ENCODE measurements at places on chromosomes 4 and X.

- DNase-seq: no peak
These were observed 12.2 kb upstream of the EXOSC9 start for GRCh38 chr4:121788896-121789295.

DNA sequence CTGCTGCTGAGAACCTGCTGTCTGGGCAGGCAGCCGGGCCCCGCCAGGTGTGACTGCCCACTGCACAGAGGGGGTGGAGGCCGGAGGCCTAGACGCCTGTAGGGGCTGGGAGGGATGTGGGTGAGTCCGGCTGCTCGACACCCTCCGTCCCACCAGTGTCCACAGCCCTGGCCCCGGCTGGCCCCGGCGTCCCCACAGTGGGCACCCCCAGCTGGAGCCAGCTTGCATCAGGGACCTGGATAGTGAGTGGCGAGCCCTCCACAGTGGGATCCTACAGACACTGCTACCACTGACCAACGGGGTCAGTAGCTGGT, 34.7 kb upstream of the SPON2 start:
- peak; percentile 15 for DNase-seq

GRCh38 chr4:158825433-158826036, 56.7 kb downstream of the FNIP2 start:
- no peak for DNase-seq

DNA sequence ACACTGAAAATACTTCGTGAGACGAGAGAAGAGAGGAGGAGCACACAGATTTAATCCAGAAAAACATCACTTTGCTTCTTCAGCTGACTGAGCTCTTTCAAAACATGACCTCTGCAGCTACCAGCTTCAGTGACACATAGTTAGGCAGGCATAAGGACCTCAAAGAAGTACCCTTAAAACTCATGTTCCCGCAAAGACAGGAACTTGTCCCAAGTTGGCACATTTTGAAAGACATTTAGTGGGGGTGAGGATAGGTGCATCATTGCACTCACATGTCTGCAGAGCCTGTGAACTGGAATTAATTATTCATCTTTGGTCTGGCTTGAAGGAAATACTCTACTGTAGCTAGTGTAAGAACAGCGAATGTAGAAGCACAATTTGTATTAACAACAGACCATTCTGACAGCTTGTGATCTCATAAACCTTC, 221.8 kb downstream of the MGST2 start:
- DNase-seq: no peak

DNA sequence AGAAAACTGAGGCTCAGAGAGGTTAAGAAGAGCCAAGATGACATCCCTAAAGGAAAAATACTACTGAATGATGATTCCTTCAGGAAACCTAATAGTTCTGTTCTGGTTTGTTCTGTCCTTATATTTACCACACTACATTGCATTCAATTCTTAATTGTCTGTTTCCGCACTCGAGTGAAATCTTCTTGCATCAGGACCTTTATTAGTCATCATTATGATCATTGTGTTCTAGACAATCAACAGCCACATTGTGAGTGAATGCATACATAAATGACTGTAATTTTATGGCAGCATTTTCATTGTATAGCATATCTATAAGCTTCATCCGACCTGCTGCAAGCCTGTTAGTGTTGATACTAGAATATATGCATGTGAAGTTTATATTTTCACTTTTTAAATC, 156.7 kb upstream of the FAM241A start:
- DNase-seq: no peak

DNA sequence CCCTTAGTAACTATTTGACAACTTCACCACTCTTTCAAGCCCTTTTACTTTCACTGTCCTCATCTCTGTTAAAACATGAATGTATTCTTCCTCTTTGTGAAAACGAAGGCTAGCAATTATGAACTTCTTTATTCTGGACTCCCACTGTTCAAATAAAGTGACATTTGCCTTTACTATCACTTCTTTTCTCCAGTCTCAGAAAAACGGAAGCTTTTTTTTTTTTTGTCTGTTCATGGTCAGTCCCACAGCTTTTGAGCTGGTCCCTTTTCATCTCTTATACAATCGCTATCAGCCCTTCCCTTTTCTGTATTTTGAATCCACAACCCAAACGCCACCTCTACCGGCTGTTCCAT, 327.7 kb downstream of the DKK2 start:
- DNase-seq: no peak

GRCh38 chr4:148795156-148795864, 353.1 kb upstream of the NR3C2 start:
- no peak for DNase-seq

DNA sequence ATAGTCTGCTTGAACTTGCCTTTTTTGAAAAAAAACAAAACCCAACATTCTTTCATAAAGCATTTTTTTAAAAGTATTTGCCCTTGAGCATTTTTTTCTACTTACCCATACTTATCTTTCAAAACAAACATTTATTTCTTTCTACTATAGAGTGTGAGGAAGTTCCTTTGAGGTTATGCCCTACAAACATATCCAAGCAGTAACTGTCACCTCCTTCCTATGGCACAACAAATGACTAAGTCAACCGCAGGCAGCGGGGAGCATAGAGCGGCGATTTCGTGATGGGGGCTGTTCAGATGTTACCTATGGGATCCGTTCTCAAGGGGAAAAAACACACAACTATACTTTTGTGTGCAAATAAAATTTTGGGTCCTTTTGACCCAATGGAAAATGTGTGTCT, 19.4 kb downstream of the SPRY1 start:
- DNase-seq: peak; percentile 59

DNA sequence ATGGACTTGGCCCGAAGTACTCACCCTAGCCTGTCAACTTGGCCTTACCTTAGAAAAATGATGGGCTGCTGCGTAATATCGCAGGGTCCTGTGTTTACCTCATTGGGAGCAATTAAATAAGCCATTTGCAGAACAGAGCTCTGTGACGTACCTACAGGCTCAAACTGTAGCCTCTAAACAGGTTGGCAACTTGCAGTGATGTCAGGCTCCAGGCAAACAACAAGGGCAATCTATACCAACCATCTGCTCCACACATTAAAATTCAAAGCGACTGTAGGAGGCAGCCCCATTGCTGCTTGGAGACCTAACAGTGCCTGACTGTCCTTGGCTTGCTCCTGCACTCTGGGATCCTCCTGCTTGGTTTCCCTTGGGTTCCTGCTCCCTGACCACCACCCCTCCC, 17.2 kb downstream of the VGLL1 start:
- DNase-seq: no peak

- DNase-seq: no peak
These were observed 34.7 kb upstream of the PLAC1 start for GRCh38 chrX:134692990-134693389.

DNA sequence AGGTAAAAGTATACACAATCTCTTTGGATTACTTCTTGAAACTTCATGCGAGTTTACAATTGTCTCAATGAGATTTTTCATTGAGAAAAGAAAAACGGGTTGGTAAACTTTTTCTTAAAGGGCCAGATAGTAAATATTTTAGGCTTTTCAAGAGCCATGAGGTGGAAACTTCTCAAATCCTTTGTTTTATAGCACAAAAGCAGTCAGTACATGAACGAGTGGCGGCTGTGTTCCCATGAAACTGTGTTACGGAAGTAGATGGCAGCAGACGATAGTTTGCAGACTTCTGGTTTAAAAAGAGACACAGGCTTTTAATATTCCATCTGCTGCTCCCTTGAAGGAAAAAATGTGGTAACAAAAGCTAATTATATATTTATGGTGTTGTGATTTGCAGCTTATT, 332.0 kb downstream of the TENM3 start:
- no peak for DNase-seq

GRCh38 chr4:8129136-8129535, 29.5 kb downstream of the ABLIM2 start:
- no peak for DNase-seq

DNA sequence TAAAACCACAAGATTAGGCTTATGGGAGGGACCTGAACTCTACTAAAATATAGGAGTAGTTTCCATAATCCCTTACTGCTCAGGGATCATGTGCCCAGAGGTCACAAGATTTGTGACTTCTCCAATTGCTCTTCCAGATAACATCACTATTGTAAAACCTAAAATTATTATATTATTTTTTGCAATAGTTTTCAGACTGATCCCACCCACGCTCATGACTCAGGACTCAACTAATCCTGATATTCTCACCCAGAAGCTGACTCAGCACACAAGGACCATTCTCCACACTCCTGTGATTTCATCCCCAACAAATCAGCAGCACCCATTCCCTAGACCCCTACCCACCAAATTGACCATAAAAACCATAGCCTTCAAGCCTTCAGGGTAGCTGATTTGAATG, 24.0 kb upstream of the RPL34 start:
- DNase-seq: no peak

DNA sequence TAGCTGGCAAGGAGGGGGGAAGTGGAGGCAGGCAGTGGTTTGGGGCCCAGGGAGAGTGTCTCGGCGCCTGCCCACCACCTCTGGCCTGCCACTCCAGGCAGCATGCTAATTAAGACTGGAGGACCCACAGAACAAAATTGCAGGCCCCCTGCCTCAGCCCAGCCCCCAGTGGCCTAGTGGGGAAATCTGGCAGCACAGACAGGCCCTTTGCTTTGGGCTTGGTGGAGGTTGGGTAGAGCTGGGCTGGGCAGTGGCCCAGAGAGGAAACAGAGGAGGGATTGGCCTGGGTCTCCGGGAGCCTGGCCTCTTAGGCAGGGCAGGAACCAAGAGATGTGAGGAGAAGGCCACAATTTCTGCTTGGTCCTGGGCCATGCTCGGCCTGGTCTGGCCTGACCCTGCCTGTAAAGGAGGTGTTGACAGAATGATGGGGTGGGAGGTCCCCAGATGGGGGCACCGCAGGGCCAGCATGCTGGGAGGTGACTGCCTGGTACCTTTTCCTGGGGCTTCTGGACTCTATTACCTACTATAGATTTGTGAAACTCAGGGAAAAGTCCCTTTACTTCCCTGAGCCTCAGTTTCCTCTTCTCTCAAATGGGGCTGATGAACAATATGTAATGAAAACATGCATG, 92.4 kb upstream of the PJA1 start:
- no peak for DNase-seq
